ENCODE measurements at places on chromosomes 2 and 18.

GRCh38 chr2:238488347-238488826 is 61.7 kb downstream of the ASB1 start:
- DNase-seq = no peak

DNA sequence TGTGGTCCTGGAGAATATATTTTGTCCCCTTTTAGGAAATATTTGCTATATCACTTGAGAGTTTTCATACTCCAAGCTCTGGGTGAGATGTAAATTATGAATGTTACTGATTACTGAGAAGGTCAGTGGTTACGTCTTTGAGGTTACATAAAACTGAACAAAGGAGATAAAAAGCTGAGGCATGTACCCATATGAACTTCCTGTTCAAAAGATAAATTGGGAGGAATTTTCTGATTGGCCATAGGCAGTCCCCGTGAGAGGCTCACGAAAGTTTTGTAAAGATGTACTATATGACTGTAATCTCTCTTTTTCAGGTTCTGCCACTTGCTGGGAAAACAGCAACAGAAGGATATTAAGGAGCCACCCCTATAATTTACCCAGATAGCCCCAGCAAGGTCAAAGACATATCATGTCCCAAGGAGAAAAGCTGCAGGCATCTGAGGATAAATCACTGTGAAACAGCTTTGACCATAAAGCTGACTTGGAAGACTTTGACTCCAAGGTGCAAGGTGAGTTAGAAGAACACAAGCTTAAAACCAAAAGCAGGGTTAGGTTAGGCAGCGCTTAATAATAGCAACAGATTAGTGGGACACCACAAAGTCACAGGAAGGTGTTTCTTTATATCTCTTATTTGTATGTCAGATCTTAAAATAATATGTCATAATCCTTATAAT is 90.4 kb downstream of the OSBPL6 start:
- DNase-seq = no peak

DNA sequence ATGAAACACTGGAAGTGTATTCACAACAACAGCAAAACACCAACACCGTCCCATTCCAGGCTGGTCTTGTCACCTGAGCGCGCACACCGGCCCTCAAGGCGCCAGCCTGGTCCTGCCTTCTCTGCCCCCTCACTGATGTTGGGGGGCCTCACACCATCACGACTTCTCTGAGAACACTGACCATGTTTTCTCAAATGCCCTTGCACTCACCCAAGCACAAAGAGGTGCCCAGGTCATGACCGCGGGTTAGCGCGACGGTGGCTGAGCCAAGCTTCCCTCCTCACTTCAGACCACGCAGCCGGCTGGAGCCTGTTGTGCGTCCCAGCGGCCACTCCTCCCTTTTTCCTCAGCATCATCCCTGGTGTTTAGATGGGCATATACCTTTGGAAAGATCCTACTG is 101.3 kb upstream of the SALL3 start:
- no peak for DNase-seq

GRCh38 chr2:76679025-76679396 is 843.2 kb downstream of the LRRTM4 start:
- DNase-seq = no peak

DNA sequence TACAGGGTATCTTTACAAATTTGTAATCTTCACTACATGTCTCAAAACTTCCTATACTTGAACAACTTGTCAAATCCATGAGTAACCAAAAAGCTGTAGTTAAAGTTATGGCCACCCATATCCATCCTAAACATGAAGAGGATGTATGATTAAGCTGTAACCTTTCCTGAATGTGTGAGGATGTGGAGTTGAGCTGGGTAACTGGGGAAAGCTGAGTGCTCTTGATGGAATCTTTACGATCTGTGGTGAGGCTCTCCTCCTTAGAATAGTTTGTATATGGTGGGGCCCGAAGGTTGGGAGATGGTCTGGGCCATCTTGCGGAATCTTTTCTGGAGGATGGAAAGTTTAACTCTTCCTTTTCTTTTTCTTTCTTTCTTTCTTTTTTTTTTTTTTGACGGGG is 29.4 kb downstream of the DPP4 start:
- DNase-seq = no peak

DNA sequence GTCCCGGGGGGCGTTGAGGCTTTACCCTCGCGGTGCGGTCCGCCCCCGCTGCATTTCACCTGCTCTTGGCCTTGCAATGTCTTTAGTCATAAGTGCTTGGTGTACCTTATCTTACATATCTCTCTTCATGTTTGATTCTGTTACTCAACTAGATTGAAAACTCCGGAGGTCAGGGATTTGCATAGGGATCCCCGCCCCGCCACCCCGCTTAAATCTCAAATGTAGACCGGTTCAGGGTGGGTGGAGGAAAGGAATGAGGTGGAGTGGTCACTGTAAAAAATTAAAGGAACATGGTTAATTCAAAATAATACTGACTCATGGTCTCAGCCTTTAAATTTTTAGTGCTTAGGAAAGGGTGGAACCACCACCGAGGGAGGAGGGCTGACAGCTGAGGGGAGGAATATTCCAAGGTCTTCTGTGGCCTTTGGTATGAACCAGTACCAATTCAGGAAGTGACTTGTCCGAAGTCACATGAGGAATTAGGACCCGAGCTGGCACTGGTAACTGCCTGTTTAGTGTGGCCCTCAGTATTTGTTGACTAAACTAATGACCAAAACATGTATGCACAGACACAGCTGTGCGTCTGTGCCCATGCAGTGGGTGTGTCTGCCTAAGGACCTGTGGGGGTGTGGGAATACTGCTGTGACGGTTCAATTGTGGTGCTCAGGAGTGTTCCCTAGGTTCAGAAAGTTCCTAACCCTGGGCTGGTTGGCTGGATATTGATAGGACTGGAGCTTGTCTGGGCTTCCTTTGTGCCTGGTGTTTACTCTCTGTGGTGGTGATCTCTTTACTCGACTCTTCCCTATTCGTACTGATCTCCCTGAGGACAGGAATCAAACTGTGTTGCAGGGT is 1.0 kb downstream of the PLEKHB2 start:
- DNase-seq = peak; percentile 39

DNA sequence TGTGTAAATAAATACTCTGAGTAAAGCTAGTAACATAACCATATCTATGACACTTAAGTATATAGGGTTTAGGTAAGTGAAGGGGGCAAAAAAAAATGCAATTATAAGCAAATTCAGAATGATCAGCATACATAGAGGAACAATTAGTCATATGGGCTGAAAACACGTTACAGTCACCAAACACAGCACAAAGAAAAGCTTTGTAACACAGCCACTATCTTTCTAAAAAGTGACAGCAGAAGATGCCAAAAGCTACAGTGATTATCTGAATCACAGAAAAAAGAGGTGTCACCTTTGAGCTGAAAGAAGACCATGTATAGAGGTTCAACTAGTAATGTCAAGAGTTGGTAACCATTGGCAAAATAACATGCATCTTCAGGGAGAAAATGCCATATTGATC is 115.5 kb downstream of the ERBB4 start:
- no peak for DNase-seq

- no peak for DNase-seq
Measured at GRCh38 chr18:13286456-13287125, 68.0 kb downstream of the LDLRAD4 start.

Measured in activated T-cell treated with anti-CD3 and anti-CD28 coated beads, Interleukin-2, amount 50 U/mL, for 72 hours (primary cell).